ENCODE measurements at places on chromosomes 7 and 10.

GRCh38 chr10:58178811-58179210, 88.9 kb downstream of the IPMK start:
- no peak for DNase-seq

GRCh38 chr7:108618056-108618455, 48.4 kb downstream of the DNAJB9 start:
- no peak for DNase-seq

- DNase-seq: no peak
These were observed 30.4 kb downstream of the GPRIN2 start for GRCh38 chr10:46525824-46526681.

GRCh38 chr10:4671451-4672145, 154.4 kb upstream of the AKR1E2 start:
- no peak for DNase-seq

DNA sequence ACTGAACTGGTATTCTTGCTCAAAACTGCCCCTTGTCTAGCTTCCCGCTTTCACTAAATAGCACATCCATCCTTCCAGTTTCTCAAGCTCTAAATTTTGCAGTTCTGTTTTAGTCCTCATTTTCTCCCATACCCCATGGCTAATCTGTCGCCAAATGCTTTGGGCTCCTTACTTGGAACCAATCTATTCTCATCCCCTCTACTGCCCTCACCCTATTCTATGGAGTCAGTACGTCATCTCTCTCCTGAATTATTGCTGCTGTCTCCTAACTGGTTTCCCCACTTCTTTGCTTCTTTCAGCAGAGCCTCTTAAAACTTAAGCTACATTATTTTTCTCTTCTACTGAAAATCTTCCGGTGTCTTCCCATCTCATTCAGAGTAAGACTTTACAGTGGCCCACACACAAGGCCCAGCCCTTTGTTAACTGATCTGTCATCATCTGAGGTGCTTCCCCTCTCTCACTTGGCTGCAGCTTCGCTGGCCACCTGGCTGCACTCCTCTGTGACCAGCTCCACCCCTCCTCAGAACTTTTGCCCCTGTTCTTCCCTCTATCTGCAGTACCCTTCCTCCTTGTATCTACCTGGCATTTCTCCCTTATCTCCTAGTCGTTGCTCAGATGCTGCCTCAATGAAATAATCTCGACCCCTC, 9.9 kb downstream of the STARD3NL start:
- no peak for DNase-seq

All from CD4-positive, CD25-positive, alpha-beta regulatory T cell (primary cell).